KBM-7 (cell line): ENCODE measurements at places on chromosomes 11 and 22.

GRCh38 chr11:79794484-79795393, 353.9 kb upstream of the TENM4 start:
- no peak for DNase-seq

DNA sequence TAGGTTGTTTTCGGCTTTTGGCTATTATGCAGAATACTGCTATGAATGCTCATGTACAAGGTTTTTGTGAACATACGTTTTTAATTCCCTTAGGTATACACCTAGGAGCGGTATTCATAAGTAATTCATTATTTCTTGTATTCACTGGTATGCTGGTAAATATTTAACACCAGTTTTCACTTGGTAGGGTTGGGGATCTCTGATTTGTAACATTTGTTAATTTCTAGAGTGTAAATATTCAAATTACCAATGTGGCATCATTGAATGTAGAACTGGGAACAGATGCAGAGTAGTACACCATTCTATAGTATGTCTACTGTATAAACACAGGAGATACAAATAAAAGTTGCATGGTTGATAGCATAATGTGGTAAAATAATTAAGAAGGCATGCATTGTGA, 16.3 kb downstream of the GVQW3 start:
- DNase-seq, result no peak

DNA sequence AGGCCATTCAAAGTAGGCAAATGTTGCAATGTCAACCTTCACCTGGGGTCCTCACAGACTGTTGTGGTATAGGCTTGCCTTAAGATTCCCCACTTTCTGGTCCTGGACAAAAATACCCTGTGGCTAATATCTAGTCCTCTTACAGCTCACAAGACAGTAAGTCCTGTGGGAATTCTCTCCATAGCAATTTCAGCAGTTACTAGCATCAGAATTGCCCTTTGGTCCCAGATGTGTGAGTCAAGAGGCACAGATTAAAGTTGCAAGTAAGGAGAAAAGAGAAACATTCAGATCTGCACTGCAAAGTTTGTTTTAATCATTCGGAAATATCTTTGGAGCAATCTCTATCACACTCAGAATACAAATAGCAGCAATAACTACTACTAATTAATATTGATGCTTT, 420.2 kb downstream of the NTM start:
- no peak for DNase-seq

- DNase-seq, result no peak
These were observed 202.0 kb downstream of the PGR start for GRCh38 chr11:100927579-100927978.

DNA sequence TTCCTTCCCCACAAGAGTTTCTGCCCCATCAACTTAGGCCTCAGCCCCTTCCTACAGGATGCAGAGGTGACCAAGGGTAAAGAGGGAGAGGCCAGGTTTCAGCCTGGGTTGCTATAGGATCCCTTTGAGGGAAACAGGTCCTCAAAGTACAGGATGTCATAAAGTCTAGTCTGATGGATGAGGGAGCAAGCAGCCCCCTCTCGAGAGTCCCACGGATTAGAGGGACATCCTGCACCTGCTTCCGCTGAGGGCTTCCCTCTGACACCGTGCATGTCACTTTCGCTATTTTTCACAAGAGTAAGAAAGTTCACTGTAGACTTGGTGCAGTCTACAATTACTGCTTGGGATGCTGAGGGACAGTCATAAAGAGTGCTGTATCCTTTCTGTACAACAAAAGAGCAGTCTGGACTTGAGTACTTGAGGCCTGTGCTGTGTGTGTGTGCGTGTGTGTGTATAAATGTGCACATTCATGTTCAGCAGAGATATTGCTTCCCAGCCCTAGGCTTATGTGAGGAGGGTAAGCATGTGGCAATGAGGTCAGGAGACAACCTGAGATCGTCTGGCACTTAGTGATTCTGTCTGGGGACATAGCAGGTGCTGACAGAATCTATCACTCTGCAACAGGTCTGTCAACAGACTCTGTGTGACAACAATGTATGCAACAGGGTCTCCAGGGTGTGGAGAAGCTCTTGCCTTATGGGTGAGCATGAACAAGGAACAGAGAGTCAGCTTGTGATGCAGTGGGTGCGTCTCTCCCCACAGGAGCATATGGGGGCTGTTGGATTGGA, 18.0 kb upstream of the CHST1 start:
- DNase-seq, result no peak

GRCh38 chr22:50176850-50177536, 6.5 kb downstream of the PANX2 start:
- no peak for DNase-seq

DNA sequence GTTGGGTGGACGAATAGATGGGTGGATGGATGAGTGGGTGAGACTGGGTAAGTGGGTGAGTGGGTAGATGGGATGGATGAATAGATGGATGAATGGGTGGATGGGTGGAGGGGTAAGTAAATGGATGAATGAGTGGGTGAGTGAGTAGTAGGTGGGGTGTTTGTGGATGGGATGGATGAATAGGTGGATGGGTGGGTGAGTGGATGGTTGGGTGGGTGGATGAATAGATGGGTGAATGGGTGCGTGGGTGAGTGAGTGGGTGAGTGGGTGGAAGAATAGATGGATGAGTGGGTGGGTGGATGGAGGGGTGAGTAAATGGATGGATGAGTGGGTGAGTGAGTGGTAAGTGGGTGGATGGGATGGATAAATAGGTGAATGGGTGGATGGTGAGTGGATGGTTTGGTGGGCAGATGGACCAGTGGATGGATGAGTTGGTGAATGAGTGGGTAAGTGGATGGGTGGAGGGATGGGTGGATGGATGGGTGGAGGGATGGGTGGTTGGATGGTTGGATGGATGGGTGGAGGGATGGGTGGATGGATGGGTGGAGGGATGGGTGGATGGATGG, 12.6 kb downstream of the IGF2 start:
- no peak for DNase-seq

DNA sequence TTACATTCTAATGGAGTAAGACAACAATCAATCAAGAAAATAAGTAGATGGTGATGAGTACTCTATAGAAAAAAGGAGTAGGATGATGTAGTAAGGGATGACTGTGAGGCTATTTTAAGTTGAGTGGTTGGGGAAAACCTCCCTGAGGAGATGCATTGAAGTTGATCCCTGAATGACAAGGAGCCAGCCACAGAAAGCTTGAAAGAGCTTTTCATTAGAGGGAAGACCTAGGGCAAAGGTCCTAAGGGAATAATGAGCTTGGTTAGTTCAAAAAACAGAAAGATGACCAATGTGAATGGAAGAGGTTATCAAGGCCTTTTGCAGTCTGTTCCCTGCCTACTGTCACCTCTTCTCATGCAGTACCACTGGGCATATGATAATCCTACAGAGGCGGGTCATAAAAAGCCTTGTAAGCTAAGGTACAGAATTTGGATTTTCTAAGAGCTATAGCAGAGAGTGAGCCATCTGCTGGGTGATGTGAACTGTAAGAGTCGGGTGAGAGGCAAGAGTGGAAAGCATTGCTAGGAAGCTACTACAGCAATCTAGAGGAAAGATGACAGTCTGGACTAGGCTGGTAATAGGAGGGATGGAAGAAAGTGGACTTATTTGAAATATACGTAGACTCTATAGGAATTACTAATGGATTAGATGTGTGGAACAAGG, 3.1 kb downstream of the PPP2R1B start:
- DNase-seq, result no peak

- peak; percentile 7 for DNase-seq
These were observed 1280.6 kb upstream of the CNTN5 start for GRCh38 chr11:97739932-97740800.

- DNase-seq, result no peak
These were observed 30.6 kb upstream of the IGLL5 start for GRCh38 chr22:22856885-22857606.
